ENCODE measurements at places on chromosomes 1 and 21.

DNA sequence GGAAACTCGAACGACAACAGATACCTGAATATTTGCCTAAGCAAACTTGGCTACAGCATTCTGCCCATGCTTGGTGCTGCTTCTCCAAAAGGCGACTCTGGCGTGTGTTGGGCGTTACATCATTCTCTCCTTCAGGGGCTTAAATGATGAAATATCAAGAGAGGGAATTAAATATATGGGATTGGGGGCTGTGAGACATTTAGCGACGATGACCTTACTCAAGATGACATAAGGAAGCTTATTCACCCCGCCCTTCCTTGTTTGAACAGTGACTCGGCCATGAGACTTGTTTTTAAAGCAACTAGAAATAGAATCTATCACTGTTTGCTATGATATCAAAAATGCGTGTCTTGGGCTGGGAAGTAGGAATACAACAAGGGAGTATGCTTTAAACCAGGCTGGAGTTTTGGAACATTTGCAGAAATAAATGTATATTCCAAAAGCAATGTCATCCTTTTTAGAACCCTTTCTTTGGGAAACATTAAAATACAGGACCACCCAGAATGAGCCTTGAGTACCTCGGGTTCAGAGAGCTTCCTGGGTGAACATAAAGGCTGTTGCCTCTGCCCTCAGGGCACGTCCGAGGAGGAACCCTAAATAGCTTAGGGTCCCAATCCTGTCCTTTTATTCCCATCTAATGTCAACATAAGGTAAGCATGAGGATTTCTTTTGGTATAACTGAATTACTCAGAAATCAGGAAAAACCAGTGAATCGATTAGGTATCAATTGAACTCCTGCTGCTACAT is 123.3 kb upstream of the SLC45A1 start:
- DNase-seq = no peak

DNA sequence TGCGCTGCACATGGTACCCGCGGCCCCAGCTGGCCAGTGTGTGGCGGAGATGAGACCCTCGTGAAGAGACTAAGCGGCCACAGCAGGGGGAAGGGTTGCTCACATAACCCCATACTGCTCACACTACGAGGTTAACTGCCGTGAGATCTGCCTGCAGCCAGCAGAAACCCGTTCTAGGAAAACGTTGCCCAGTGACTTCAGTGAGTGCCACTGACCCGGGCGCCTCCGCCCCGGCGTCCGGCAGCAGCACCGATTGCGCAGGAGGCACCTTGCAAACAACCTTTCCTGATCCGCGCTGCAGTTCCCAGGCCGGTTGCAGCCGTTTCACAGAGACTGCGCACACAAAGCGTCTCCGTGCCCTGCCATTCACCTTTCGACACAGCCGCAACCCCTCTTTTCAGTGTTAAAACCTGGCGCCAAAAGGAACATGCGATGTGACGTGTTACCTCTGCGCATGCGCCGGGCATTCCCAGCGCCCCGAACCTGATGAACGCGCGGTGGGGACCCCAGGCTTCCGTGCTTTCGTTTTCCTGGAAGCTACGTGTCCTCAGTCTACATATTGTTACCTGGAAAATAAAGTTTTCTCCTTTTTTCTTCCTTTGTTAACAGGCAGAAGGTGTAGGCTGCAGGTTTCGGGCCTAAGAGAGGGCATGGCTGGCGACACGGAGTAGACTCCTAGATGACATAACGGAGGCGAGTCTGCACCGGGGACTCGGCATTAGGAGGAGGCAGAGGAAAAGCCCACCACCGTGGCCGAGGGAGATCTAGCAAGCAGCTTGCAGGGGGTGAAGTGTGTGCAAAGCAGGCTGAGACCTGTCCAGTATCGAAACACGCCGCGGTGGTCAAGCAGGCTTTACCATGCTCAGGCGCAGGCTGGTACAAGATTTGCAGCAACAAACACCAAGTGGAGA is 8.9 kb downstream of the VPS26C start:
- peak; percentile 60 for DNase-seq

DNA sequence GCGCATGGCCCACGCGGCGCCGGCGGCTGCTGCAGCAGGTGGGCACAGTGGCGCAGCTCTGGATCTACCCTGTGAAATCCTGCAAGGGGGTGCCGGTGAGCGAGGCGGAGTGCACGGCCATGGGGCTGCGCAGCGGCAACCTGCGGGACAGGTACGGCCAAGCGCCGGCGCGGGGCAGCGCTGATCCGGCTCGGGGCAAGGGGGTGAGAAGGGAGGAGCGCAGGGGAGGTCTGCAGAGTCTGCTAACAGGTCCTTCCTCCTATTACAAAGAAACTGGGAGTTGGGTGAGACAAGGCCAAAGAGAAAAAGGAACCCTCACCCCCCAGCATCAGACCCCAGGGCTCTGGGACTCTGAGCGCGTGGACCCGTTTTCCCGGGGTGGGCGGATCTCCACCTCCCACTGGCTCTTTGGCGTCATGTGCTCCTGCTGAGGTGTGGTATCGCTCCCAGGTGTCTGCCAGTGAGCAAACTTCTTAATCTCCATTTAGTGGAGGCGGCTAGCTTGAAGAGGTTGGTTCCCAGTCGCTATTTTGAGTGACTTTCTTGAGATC is 431 bp downstream of the MTARC1 start:
- no peak for DNase-seq

DNA sequence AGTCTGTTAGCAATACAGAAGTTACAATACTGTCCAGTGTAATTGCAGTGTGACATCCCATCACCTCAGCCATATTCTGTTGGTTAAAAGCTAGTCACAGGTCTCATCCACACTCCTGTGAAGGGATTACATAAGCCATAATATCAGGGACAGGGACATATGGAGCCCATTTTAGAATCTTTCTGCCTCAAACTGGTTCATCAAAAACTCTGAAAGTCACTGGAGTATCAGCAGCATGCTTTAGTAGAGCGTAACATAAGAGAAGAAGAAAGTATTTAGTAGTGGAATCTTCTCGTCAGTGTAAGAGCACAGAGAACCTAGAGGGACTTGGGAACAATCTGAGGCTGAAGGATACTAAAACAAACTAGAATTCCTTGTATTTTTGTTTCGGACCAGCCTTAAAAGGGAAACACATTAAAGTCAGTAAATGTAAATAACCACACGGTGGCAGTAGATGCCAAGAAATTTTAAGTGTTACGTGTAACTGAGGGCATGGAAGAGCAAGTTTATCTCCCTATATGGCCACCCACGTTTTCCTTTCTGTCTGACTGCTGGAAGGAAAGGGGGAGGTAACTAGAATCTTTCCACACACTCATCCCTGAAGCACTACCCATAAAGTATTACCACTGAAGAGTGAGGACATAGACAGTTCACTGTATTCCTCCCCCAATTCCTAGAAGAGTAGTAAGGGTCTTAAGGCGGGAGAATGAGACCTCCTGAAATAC is 41.6 kb upstream of the AGL start:
- peak; percentile 2 for DNase-seq

- DNase-seq = no peak
Measured at GRCh38 chr1:41664861-41665640, 180.6 kb upstream of the EDN2 start.

DNA sequence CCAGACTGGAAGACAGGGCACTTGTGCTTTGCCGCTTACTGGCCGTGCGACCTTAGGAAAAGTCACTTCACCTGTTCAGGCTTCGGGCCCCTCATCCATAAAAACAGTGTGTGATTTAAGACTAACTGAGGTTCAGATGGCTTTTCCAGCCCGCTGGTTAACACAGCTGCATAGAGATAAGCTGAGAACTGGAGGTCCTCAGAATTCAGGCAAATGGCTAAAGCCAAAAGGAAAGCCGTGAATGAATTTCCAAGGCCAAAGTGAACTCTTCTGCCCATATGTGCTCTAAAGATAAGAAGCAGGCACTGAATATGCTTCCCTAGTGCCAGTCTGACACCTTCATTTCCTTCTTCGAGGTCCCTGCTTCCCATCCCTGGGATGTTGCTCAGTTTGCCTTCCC is 23.5 kb upstream of the SARS1 start:
- DNase-seq = no peak

GRCh38 chr1:216793973-216794372 is 70.7 kb upstream of the ESRRG start:
- no peak for DNase-seq

DNA sequence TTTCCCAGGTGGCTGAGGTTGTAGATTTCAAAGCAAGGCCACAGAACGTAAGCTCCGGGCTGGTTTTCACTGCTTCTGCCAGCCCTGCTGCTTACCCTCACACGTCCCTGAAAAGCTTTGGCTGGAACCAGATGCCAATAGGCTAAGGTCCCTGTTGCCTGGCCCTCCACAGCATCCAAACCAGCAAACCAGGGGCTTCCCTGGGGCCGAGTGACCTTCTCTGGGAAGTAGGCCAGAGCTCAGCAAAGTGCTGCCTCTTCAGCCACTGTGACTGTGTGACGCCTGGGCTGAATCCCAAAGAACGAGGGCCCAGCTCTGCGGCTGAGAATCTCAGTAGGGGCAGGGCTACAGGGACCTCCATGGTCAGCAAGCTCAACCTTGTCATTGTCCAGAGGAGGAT is 28.9 kb upstream of the RBM15 start:
- DNase-seq = no peak

DNA sequence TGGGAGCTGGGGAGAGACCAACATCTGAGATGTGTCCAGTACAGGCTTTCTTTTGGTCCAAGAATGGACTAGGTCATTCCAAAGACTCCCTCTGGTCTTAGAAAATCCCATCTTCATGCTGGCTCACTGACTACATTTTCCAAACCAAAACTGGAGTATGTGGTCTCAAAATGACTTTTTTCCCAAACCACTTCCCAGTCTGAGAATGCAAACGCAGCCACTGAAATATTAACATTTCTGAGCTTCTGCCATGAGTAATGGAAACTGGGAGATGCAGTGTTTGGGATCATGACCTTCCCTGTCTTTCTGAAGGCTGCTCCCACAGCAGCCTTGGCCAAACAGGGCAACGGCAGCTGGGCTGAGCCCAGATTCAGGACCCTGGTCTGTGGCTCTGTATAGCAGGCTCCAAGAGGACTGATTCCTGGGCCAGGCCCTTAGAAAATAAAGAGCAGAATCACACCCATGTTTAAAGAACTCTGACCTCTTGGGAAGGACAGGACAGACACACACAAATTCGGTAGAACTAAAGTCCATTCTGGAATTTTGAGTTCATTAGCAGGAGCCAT is 62.1 kb upstream of the CNTN2 start:
- no peak for DNase-seq

DNA sequence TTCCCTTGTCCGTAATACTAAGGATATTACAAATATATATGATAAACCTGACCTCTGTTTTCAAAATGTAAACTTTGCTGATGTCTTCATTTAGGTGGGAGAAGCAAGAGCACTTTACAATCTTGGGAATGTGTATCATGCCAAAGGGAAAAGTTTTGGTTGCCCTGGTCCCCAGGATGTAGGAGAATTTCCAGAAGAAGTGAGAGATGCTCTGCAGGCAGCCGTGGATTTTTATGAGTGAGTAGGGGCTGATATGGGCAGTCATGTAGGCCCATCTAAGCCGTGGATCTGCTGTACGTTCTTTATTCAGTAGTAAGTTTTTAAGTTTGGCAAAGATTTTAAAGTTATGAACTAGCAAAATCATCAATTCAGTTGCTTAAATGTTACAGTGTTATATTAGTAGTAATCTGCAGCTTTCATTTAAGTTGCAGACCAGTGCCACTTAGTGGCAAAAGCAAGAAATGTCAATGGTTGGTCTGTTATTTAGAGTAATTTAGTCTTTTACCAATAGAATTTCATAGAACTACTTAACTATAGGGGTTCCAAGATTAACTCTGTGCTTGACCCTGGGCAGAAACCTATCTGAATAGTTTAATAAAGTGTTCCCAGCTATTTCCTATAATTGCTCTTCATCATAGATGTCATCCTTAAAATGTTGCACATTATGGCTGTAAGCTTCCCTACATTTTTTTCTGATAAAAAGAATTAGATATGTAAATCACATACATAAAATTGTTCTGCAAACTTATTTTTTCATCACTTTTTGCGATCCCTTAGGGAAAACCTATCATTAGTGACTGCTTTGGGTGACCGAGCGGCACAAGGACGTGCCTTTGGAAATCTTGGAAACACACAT is 21.3 kb downstream of the GPSM2 start:
- DNase-seq = no peak

GRCh38 chr1:82587371-82587770 is 786.6 kb downstream of the ADGRL2 start:
- DNase-seq = no peak
